Stimulated activated CD8-positive, alpha-beta memory T cell treated with anti-CD3 and anti-CD28 coated beads, Interleukin-15, amount 100 ng/mL, for 4 hours (primary cell): ENCODE measurements at places on chromosomes 7 and 10.
A peak's percentile ranks its signal among the peaks of the same experiment; 100 is the strongest.

- no peak for DNase-seq
These were observed 121.2 kb downstream of the FAM107B start for GRCh38 chr10:14653271-14654161.

DNA sequence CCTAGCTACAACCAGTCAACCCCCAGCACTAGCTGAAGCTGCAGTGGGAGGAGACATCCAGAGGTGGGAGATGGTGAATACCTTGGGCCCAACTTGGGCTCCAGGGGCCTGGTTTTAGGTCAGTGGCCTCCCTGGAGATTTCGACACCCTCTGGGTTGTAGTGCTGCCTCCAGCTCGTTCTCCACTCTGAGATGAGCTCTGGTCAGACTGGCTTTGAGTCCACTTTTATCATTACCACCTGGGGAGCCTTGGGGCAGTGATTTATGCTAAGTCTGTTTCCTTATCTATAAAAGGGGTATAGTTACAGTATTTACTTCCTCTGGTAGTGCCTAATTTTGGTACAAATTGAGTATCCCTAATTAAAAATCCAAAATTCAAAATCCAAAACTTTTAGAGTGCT, 22.8 kb downstream of the PPIA start:
- DNase-seq = no peak

- DNase-seq = no peak
These were observed 436.8 kb downstream of the RPS24 start for GRCh38 chr10:78470267-78471103.

DNA sequence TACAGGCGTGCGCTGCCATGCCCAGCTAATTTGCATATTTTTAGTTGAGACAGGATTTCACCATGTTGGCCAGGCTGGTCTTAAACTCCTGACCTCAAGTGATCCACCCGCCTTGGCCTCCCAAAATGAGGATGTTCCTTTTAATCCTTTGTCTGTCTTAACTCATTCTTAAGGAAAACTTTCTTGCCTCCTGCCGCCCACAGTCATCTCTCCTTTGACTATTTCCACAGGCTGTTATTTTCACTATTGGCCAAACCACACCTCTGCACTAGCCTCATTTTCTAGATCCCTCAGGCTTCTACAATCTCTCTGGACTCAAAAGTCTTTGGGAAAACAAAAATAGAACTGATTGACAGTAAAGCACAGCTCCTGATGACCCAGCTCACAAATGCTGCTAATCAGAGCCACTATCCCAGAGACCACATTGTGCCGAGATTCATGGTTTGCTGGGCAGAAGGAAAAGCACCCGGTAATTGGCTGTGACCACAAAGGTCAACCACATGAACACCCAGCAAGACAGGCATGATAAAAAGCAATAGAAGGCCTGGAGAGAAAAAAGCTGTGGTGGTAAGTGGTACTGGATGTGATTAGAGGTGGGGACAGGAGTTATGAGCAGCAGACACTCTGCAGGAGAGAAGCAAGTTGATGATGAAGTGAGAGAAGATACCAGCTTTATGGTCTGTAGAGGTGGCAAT, 44.1 kb upstream of the ZNRF2 start:
- DNase-seq = no peak

DNA sequence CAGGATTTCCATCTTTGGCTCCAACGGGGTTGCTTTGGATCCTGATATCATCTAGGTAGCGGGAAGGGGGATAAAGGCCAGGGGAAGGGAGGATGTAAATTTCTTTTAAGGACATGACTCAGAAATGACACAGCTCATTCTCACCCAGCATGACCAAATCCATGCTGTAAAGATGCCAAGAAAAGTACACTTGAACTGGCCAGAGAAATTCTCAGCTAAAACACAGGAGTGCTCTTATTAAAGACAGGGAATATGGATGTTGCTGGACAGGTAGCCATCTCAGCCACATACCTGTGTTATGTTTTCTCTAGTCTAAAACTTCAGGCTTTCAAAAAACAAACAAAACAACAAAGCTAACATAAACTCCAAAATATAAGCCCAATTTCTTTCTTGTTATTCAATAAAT, 68.3 kb downstream of the NAMPT start:
- no peak for DNase-seq

DNA sequence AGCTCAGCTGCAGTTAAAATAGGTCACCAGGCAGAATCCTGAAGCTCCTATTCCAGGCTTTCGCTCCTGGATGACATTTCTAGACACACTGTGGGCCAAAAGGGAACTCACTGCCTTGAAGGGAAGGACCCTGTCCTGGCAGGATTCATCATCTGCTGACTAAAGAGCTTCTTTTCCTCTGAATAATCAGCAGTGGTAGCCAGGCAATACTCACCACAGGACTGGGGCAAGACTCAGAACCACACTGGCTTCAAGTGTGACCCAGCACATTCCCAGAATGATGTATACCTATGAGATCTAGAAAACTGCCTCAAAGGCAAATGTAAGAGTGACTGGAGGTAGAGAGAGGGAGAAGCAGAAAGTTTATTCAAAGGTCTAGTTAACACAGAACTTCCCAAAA, 29.5 kb upstream of the EBF3 start:
- no peak for DNase-seq

GRCh38 chr10:27245836-27246235, 5.2 kb upstream of the ACBD5 start:
- no peak for DNase-seq

DNA sequence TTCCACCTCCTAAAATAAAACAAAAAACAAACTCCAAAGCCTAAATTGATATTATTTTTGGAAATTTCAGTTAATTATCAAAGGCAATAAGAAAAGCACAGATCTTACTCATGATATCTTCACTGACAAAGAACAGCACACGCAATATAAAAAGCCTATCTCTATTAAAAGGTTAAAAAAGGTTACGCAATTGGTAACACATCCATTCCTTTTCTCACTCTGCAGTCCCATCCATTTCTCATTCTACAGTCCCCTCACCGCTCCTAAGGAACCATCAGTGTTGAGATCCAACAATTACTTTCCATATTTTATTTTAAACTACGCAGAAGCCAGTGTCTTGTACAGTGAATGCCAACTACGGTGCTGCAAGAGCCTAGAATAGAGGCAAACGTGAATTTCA, 1.3 kb downstream of the SEC61G start:
- no peak for DNase-seq

DNA sequence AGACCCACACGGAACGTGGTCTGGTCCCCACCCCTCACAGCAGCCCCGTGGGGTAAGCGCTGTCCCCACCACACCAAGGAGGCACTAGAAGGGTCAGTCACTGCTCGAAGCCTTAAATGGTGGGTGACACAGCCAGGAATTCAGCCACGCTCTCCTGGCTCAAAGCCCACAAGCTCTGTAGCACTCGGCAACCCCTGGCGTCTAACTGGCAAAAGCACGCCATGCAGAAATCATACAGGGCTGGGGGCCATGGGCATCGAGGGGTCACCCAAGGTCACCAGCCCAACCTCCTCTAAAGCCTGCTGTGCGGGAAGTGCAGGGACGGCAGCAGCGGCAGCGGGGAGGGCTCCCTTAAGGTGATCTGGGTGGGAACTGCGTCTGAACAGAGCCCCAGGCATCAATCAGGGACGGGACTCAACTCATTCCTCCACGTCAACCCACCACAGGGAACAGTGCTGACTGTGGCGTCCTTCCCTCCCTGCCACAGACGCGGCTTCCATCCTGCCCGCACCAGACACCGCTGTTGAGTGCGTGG, 7.8 kb downstream of the GPER1 start:
- DNase-seq = no peak

DNA sequence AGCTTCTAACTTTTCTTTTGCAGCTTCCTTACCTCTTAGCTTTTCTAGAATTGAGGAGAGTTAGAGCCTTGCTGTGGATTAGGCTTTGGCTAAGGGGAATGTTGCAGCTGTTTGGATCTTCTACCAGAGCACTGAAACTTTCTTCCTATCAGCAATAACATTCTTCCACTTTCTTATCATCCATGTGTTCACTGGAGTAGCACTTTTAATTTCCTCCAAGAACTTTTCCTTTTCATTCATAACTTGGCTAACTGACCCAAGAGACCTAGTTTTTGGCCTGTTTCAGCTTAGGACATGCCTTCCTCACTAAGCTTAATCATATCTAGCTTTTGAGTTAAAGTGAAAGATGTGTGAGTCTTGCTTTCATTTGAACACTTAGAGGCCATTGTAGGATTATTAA, 19.6 kb downstream of the MINPP1 start:
- no peak for DNase-seq

DNA sequence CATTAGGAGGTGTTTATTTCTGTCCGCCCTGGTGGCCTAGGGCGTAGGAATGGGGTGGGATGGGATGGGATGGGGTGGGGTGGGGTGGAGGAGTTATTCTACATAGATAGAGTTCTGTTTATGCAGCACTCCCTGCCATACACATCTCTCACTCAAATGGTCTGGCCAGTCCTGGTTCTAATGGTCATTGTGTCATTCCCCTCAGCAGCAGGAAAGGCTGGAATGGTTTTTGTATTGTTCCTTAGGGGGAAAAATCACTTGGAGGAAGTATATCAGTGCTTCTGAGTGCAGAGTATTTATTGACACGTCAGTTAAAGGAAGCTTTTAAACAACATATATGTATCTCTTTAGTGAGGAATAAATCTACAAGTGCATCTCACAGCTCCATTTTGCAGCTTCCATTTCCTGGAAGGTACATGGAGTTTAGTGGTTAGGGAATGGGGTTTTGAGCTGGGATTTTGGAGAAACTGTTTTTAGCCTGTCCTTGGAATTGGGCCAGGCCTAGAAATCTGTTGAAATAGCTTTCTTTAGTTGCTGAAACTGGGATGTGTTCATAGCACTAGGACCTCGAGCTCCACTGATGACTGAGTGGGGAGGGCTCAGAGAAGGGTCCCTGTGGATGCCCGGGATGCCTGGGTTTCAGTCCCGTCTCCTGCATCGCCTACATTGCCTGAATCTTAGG, 8.3 kb downstream of the TSPAN14 start:
- no peak for DNase-seq

- no peak for DNase-seq
These were observed 12.8 kb upstream of the C10orf53 start for GRCh38 chr10:49666685-49667084.

GRCh38 chr10:22852712-22853353, 75.0 kb upstream of the ARMC3 start:
- DNase-seq = no peak

- DNase-seq = no peak
These were observed 5.5 kb upstream of the NAMPT start for GRCh38 chr7:106290319-106290718.

DNA sequence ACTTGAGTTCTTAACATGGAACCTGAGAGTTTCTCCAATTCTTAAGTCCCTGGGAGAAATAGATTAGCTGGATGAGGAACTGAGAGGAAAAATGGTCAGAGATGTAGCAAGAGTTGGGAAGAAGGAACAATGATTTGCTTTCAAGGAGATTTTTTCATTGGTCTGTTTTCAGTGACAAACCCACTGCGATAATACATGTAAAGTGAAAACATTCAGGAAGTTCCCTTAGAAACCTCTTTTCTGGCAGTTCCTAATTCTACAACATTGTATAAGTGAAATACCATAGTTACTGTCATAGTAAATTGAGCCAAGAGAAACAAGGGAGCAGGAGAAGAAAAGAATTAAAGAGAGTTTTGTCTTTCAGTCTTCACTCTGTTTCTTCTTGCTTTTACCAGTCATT, 12.1 kb upstream of the MAGI2 start:
- DNase-seq = no peak

- no peak for DNase-seq
These were observed 340.8 kb upstream of the KLF6 start for GRCh38 chr10:4125776-4126175.

DNA sequence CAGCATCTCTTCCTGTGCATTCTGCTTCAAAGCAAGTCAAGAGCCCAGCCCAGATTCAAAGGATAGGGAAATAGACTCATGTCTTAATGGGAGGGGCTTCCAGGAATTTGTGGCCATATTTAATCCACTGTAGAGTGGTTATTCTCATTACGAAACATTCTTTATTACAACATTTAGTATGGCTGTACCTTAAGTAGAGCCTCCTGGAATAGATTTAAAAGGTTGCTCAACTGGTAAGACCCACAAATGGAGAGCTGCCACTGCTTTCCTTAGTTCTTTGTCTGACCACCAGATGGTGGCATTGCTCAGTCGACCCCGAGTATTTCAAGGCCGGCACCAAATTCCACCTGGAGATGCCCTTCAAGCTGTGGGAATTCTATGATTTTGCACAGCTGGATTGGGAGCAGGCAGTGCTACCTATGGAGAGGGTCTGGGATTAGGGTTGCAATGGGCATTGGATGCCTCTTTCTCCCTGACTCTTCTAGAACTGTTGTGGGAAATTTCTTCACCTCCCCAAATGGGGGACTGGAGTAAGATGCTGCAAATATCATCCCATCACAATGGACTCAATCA, 102.2 kb downstream of the RBM20 start:
- DNase-seq = no peak

DNA sequence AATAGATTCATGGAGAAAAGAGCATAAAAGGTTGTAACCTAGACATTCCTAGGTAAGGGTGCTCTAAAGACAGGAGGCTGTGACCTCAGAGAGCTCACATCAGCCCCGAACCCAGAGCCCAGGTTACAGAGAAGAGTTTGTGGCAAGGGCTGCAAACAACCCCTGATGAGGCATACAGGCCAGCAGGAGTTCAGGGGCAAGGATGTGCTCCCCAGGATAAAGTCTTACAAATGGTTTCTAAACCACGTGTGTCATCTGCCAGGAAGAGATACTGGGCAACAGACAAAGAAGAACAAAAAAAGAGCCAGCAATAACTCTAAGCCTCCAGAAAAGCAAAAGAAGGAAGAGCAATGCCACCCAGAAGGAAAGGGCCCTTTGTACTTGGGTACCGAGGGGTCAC, 27.7 kb downstream of the NCAPG2 start:
- DNase-seq = no peak

GRCh38 chr7:3897430-3898372, 596.6 kb downstream of the SDK1 start:
- DNase-seq = peak; percentile 6

- no peak for DNase-seq
These were observed 10.8 kb upstream of the CLDN4 start for GRCh38 chr7:73820013-73820412.

GRCh38 chr10:79132681-79133381, 64.1 kb downstream of the ZMIZ1 start:
- DNase-seq = no peak

DNA sequence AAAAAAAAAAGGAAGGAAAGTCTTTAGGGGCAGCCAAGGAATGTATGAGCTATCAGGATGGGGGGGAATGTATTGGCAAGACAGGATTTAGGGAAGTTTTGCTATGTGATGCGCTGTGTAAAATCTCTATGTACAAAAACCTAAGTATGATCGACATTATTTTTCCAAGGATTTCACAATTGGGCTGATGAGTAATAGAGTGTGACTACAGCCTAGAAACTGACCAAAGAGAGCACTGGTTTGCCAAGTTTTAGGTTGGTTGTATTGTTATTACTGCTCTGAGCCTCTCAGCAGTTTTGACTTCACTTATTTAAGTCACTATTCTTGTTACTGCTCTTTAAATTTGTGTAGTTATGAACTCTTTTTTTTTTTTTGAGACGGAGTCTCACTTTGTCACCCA, 107.3 kb downstream of the NRCAM start:
- no peak for DNase-seq

GRCh38 chr7:134865001-134865845, 85.8 kb downstream of the CALD1 start:
- peak; percentile 10 for DNase-seq

GRCh38 chr7:78765943-78766729, 687.3 kb downstream of the MAGI2 start:
- no peak for DNase-seq
